ENCODE measurements at places on chromosomes 7 and 10.

DNA sequence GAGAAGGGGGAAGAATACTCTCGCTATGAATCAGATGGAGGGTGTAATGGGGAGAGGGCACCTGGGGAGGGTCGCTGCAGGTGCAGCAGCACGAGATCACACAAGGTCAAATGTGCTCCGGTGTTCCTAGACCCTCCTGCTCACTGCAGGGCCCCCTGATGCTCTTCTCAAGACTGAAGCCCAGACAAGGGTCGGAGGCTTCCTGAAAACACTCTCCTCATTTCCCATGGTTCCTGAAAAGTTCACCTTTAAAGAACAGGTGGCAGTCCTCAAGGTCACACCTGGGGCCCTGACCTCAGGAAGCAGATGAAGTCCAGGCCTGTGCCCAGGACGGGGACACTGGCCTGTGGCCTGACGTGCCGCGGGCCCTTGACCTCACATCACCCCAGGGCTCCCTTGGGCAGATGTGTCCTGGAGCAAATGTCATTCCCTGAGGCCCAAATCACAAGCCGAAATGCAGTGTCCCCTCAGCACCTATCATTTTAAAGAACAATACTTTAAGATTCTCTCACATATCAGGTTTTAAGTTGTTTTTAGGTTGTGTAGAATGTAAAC is 289.8 kb downstream of the GLRX3 start:
- DNase-seq = no peak

GRCh38 chr10:73981812-73982211 is 16.1 kb upstream of the VCL start:
- DNase-seq = no peak

GRCh38 chr7:37247861-37248260 is 200.8 kb downstream of the ELMO1 start:
- DNase-seq = no peak

GRCh38 chr7:7908622-7909145 is 59.9 kb upstream of the GLCCI1 start:
- DNase-seq = no peak

DNA sequence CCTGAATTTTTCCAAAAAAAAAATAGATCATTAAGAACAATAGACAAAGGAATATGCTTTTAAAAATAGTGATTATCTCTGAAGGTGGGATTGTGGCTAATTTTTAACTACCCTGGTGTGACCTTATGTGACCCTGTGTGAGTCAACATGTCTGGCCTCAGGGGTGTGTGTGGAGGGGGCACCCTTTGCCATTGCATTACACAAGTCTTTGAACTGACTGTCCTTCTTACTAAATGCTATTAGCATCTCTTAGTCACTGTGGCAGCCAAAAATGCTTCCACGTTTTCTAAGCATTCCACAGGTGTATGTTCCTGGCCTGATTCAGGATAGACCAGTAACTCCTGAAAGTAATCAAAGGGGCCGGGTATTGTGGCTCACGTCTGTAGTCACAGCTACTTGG is 175.4 kb downstream of the MGMT start:
- DNase-seq = no peak

- no peak for DNase-seq
Observed at GRCh38 chr10:13627459-13628310, 40.9 kb downstream of the PRPF18 start.

DNA sequence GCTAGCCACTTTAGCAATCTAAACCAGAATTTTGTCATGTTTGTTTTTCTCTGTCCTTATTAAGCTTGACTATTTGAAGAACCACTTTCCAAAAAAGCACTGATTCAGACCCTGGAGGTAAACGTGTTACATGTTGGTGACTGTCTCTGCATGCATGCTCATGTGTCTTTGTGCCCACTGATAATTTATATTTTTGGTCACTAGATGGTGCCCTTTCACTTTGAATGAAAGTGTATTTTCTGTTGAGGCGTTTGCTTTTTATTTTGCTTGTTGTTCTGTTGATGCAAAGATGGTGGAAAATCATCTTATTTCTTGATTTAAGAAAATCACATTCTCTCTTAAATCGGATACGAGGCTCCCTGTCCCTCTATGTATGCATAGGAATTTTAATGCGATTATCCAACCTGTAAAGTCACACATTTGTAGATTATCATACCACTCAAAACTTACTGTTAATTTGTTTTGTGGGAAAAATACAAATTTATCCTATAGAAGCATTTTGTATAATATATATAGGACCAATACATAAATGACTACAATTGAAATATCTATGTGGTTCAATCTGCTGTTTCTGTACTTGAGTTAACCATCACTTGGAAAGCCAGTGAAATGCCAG is 269.3 kb downstream of the BICC1 start:
- no peak for DNase-seq

GRCh38 chr7:66537876-66538275 is 90.8 kb upstream of the KCTD7 start:
- no peak for DNase-seq

DNA sequence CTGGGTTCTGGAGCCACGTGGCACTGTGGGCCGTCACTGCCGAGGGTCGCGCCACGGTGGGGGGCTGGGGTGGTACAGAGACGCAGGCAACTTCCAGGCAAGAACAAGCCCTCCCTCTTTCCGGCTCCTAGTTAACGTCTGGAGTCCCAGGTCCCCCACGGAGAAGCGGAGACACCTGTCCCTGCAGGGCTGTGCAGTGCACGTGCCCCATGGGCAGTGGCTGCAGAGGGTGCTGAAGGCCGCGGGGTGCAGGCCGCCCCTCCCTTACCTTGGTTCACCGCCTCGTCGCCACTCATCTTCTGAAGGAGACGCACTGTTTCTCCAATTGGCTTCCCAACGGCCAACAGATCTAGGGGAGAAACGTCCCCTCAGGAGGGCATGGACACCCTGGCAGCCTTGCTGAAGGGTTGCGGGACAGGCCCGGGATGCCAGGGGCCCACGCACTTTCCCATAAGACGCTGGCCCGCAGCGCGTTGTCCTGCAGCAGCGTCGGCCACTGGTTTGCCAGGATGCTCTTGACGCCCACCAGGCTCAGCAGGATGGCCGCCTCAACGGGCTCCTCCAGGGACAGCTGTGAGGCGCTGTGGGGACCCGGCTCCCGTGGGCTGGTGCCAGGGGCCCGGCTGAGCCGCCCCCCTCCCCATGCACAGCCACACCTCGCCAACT is 24.3 kb upstream of the NKX6-2 start:
- no peak for DNase-seq

- no peak for DNase-seq
Observed at GRCh38 chr7:367351-367901, 77.5 kb downstream of the FOXL3 start.

DNA sequence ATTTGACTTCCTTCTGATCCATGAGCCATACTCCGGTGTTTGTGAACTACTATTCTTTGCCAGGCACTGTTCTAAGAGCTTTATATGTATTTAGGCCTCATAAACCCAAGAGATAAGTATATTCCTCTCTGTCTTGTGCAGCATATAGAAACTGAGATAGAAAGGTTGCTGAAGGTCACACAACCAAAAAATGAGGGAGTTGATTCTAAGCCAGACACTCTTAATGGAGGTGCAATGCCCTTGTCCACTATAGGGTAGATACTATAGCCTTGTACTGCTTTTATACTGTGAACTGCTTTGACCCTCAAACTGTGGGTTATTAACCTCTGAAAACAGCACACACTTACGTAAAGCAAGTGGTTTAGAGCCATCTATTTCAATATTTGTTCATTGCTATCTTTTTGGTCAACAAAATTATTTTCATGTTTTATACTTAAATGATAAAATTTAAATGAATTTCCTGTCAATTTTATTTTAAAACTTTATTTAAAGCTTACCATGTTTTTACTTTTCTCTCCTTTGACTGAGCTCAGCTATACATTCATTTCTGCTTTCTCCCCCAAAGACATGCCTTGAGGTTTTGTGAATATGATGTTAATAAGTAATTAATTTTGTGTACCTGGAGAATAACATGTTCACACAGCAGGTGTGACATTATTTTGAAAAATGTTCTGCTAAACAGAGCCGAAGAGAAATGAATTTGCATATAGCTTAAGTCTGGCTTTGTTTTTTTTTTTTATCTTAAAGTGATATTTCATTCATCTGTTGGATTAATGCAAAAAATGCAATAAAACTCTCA is 687.3 kb downstream of the DNAJB9 start:
- DNase-seq = no peak

DNA sequence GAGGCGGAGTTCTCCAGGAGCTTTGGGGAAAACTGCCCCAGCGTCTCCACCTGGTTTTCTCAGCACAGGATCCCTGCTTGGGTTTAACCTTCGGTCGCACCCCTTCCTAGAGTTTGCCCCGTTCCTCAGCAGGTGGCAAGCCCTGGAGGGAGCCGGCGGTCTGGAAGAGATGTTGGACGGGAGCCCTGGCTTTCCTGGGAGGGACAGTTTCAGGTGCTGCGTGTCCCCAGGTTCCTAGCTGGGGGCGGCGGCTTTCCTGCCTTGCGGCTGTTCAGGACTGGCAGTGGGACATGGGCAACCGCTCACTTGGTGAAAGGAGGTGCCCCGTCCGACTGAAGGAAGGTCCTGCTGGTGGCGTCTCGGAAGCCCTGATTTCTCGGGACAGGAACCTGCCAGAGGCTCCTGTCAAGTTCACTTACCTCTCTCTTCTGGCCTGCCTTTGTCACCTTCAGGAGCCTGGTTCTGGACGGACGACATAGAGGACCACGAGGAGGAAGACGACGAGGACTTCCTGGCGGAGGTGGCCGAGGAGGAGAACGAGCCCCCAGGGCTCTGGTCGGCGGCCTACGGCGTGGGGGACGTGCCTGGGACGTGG is 14.8 kb downstream of the ZNF316 start:
- DNase-seq = no peak

DNA sequence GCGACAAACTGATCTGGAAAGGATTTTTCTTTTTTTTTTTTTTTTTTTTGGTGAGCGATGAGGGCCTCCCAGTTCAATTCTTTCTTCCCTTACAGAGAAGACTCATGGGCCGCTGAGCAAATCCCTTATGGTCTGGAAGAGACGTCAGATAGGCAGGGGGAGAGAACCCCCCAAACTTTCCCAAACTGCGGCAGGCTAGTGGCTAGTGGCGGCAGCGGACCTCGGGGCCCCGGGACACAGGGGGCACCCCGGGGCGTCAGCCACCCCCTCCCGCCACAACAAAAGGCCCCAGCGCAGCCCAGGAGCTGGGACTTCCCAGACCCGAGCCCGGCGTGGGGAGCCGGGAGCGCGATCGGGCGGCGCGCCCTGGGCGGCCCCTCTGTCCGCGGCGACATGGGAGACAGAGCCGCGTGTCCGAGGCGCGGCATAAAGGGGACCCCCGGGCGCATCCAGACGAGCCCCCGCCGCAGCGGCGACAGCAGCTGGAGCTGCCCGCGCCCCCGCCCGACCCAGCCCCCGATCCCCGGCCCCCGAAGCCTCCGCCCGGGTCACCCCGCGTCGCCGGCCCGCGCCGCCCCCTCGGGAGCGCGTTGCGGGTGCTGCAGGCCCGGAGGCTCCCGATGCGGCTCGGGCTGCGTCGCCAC is 755 bp downstream of the FAM171A1 start:
- DNase-seq = no peak

- no peak for DNase-seq
Observed at GRCh38 chr7:115747174-115747573, 283.4 kb downstream of the TFEC start.

- DNase-seq = no peak
Observed at GRCh38 chr10:65065278-65065677, 1544.1 kb downstream of the REEP3 start.

- no peak for DNase-seq
Observed at GRCh38 chr10:59279991-59280505, 82.3 kb downstream of the FAM13C start.

DNA sequence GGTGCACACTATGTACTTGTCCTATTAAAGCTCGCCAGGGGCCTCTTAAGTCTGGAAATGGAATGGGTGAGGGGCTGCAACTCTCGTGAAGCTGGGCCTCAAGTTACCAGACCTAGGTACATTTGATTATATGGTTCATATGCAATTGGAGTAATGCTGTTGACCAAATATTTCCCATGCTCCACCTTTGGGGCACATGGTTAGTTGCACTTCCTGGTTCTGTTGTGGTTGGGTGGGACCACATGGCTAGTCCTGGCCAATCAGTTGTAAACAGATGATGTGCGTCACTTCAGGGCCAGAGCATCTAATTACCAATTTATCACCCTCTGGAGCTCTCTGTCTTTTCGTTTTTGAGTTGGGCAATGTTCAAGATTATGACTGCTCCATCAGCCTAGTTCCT is 39.5 kb upstream of the OPN4 start:
- DNase-seq = no peak

GRCh38 chr10:110699859-110700468 is 55.8 kb downstream of the RBM20 start:
- DNase-seq = no peak

DNA sequence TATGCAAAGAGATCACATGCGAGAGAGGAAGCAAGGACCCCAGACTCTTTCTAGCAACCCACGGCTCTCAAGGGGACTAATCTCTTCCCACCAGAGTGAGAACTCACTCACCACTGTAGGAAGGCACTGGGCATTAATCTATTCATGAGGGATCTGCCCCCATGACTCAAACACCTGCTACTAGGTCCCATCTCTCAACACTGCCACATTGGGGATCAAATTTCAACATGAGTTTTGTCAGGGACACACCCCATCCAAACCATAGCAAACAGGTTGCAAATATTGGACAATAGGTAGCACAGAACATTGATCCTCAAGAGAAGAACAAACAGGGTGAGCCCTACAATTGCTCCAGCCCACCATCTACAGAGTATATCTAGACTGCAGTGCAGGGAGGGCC is 740.6 kb downstream of the LRMDA start:
- no peak for DNase-seq

GRCh38 chr10:46547541-46548497 is 8.6 kb downstream of the GPRIN2 start:
- DNase-seq = no peak

GRCh38 chr7:102082693-102083368 is 203.8 kb upstream of the SH2B2 start:
- no peak for DNase-seq
